ENCODE measurements at places on chromosomes 5 and 9.

- no peak for DNase-seq
Measured at GRCh38 chr5:91077623-91078022, 305.5 kb downstream of the ARRDC3 start.

- DNase-seq, result no peak
Measured at GRCh38 chr9:136189394-136190236, 15.3 kb downstream of the LHX3 start.

DNA sequence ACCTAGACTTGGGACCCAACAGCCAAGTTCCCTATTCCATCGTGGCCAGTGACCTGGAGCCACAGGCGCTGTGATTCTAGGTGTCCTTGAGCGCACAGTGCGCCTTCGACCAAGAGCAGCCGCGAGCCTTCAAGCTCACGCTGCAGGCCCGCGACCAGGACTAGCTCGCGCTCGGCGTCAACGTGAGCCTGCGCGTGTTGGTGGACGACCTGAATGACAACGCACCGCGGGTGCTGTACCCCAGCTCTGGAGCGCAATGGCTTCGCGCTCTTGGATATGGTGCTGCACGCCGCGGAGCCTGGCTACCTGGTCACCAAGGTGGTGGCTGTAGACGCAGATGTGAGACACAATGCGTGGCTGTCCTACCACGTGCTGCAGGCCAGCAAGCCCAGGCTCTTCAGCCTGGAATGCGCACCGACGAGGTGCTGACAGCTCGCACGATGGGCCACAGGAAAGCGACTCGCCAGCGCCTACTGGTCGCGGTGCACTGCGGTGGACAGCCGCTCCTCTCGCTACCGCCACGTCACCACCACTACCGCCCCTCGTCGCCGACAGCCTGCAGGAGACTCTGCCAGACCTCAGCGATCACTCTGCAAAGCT, 11.4 kb downstream of the PCDHGA12 start:
- no peak for DNase-seq

GRCh38 chr5:40172721-40173120, 507.0 kb upstream of the PTGER4 start:
- no peak for DNase-seq

- DNase-seq, result peak; percentile 19
Measured at GRCh38 chr9:130768265-130768664, 66.8 kb upstream of the ABL1 start.

DNA sequence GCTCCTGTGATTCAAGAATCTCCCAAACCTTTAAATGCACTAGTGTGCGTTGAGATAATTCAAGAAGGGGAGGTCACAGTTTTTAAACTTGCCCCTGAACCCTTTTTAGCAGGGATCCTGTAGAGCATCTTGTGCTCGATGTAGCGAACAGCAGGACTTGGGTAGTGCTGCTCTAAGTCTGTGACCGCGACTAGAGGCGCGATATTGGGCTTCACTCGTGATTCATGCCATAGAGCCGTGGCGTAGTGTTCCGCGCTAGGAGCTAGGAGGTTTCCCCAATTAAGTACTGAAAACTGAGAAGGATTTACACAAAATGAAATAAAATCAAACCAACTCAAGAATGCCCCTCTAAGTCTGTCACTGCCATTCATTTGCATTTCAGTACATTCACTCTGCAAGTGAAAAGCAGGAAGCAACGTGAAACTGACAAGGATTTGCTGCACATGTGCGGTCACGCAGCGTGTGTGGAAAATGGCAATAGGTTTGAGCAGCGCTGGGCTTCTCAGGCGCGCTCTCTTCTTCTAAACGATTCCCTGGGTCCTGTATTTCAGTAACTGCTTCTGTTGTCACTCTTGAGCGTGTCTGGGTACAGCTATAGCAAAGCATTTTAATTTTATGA, 1135.9 kb upstream of the WWC1 start:
- no peak for DNase-seq

GRCh38 chr5:82794876-82795275, 282.3 kb downstream of the TMEM167A start:
- no peak for DNase-seq

All from thyroid gland (tissue), 4 donors.